ENCODE measurements at places on chromosomes 2 and 18.

DNA sequence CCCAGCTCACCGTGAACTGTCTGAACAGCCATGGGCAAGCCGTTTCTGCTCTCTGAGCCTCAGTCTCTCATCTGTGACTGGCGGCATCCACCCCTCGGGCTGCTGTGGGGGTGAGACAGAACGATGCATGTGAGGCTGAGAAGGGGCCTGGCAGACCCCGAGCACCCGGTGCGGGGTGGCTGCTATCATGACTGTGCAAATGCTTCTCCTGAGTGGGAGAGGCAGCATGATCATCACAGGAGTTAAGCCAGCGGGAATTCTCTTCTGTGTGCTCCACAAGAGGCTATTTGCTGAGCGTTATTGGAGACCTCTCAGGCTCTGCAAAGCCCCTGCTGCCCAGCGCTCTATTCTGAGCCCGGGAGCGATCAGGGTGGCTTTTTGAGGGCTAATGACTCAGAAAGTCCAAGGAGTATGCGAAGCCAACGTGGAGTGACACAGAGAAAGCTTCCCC lies 45.8 kb upstream of the ID2 start:
- DNase-seq: no peak

GRCh38 chr18:68803356-68803755 lies 5.5 kb downstream of the CCDC102B start:
- DNase-seq: no peak

DNA sequence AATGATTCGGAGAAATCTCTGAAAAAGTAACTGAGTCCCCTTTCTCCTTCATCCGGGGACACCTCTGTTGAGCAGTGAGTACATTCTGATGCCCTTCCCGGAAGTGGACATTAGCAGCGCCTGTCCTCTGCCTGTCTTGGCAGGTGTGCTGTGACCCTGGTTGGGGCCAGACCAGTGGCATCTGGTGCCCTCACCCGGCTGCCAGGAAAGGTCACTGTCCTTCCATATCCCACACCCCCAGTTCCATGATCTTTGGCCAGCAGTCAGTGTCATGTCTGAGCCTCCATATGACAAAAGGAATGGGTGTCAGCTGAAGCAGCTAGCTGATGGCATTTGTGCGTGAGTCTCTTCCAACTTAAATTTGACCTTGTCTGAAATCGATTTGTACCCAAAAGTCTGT lies 128.1 kb downstream of the NCK2 start:
- DNase-seq: no peak

DNA sequence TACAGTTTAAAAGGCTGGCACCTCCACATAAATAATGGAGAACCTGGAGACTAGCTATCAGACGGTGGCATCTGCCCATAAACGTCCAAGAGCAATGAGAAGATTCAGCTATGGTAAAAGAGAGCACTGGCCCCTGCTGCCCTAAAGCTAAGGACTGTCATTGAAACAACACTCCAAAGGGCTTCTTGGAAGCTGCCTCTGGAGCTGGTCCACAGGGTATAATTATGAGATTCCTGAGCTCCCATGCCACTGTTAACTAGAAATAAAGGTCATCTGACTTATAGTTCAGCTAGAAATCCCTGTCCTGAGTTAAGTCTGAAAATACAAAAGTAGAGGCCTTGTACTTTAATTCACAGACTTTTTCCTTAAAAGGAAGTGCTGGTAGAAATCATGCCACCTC lies 39.9 kb upstream of the RBMS1 start:
- no peak for DNase-seq
